Stimulated activated CD4-positive, alpha-beta T cell treated with anti-CD3 and anti-CD28 coated beads, Interleukin-1b, Interleukin-23, amount 100 ng/mL, for 1 hour (primary cell): ENCODE measurements at places on chromosomes 5 and 9.

- DNase-seq: no peak
These were observed 159.5 kb downstream of the GNA14 start for GRCh38 chr9:77488439-77489126.

- no peak for DNase-seq
These were observed 132.9 kb upstream of the CHD1 start for GRCh38 chr5:99061711-99062110.

GRCh38 chr5:59107692-59108091 lies 524.8 kb downstream of the RAB3C start:
- DNase-seq: no peak

- no peak for DNase-seq
These were observed 74.0 kb downstream of the PCSK5 start for GRCh38 chr9:75964427-75964826.

- DNase-seq: no peak
These were observed 1046.9 kb upstream of the WWC1 start for GRCh38 chr5:167244583-167244982.

DNA sequence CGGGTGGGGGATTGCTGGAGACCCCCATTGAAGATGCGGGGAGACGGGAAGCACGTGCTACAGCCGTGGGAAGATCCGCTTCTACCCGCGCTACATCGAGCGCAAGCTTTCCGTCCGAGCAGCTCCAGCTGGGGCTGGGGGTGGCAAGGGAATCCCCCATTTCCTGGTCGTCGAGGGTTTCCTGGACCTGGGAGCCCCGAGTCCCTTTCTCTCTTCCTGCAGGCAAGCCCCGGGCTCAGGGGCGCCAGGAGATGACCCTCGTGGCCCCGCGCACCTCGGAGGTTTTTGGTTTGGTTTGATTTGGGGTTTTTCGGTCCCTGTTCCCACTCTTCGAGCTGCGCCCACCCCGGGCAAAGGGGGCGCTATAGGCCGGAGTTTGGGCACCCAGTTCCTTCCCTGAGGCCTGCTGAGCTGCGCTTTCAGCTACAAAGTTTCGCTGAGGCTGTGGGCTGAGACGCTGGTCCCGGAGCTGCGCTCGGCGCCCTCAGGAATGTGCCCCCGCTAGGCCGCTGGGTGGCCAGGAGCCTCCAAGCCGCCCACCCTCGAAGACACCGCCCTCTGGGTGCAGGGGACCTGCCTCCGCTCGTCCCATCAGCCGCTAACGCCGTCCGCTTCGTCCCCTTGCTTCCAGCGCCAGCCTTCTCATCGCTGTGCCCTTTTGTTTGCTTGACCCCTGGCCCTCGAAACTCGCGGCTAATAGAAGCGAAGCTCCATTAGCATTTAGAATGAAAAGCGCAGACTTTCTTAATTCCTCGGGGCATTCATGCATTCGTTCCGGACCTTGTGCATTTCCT lies 2.9 kb downstream of the NR4A3 start:
- DNase-seq: peak; percentile 35

DNA sequence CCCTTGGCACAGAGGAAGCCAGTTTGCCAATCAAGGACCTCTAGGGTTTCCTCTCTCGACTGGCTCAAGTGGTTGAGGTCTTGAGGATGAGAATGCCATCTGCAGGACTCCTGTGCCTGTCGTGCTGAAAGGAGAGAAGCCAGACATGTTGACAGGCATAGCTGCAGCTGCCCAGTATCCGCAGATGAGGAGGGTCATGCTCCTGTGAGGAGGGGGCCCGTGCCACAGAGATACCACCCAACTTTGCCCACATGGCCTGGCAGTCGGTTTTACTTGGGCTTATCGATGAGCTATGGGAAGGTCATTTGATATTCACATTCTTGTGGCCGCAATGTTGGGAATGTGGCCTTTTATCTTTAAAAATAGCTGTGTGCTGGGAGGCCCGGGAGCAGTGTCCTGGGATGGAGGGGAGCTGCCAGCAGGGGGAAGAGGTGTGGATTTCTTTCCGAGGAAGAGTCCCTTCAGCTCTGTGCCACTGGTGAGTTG lies 17.4 kb downstream of the FRMPD1 start:
- no peak for DNase-seq

DNA sequence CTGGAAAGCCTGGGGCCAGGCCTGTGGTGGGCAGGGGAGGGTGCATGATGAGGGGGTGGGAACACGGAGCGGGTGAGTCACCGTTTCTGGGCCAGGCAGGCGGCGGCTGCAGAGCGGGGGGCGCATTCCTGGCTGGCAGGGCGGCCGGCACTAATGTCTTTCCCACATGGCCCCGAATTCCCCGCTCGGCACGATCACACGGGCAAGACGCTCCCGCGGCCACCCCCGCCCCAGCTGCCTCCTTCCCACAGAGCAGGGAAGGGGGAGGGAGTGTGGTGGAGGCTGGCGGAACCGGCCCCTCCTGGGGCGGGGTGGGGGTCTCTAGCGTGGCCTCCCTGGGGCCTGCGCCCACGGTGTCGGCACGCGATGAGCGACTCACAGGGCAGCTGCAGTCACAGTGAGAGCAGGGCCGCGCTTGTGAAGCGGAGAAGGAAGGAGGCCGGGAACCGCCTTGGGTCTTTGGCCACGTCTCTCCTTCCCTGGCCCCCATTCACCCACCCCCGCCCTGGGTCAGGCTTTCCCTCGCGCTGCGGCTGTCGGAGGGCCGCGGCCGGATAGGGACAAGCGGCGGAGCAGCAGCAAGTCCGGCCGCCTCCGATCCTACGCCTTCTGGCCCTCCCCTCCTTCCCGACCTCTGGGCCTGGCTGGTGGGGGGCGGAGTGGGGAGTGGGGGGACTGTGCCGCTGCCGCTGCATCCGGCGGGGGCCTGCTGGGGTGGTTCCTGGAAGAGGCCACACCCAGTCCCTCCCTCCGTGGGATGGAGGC lies 48.9 kb downstream of the CXXC5 start:
- DNase-seq: no peak

DNA sequence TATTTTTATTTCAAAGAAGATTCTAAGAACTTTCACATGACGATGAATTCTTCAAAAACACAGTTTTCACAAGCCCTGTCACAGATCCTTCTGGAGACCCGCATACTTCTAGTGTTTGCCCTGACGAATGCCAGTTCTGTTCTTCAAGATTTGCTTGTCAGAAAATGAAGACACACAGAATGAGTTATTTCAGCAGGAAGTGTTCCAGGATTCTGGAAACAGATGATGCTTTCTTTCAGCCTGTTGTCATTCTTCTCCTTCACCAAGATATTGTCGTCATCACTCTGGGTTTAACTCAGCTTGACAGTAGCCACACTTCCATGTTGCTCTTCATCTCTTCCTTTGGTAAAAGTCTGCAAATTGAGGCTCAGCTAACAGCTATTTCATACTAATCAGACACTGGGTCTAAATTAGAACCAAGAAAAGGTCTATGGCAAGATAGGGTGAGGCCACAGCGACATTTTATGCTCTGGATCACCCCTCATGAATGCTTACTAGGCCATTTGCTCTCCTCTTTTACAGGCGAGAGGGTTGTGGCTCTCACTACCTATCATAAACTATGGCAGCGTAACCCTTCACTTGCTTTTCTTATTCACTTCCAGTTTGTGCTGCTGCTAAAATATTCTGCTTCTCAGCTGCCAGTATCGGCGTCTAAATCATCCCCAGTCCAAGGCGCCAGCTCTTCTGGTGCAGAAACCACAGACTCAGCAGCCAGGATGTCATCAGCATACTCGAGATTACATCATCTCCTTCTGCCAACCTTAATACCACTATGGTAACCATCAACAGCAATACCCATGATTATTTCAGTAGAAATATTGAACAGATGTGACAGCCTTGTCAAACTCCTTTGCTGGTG lies 159.6 kb upstream of the TBCA start:
- no peak for DNase-seq

DNA sequence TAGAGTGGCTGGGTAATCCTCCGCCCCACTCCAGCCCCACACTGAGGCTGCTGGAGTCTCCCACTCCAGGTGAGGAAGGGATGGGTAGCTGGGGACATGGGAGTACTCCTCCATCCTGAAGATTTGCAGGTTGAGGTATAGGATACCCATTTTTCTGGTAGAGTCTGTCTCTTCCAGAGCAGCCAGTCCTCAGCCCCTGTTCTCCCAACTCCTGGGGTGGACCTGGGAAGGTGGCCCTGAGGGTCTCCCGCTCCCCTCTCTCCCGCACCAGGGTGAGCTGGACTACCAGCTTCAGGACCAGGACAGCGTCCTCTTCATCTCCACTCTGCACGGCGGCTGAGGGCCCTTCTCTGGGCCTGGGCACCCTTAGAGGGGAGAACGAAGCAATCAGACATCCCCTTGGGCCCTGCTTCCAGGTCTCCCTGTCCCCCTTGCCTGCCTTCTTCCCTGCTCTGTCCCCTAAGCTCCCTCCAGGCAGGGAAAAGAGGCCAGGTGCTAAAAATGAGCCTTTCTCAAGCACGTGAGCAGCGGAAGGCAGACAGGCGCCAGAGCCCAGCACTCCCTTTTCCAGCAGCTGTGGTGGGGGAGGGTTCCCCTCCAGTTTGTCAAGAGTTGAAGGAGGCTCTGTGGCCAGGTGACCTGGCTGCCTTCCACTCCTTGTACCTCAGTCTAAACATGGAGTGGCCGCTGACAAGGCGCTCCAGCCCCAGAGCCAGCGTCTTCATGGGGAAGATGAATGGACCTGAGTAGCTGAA lies 18.4 kb downstream of the URM1 start:
- no peak for DNase-seq

DNA sequence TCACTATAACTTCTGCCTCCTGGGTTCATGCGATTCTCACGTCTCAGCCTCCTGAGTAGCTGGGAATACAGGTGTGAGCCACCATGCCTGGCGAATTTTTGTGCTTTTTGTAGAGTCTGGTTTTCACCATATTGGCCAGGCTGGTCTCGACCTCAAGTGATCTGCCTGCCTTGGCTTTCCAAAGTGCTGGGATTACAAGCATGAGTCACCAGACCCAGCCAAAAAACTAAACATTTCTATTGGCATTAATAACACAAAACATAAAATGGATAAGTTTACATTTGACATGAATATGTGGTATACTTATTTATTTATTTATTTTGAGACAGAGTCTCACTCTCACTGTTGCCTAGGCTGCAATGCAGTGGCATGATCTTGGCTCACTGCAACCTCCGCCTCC lies 13.6 kb upstream of the REEP5 start:
- no peak for DNase-seq

DNA sequence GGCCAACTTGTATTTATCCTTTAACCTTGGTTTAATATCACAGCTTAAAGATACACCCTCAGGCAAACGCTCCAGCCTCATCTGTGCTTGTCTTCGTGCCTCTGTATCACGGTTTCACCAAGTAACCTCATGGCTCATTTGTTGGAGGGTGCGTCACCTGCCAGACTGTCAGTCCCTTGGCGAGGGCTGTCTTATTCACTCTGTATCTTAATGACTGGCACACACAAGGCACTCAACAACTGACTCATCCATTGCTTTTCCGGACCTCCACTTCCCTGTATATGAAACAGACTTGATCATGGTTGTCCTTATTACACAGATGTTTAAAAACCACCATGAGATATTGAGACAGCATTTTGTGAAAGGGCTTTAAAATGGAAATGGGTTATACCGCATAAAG lies 28.0 kb downstream of the LCP2 start:
- no peak for DNase-seq

DNA sequence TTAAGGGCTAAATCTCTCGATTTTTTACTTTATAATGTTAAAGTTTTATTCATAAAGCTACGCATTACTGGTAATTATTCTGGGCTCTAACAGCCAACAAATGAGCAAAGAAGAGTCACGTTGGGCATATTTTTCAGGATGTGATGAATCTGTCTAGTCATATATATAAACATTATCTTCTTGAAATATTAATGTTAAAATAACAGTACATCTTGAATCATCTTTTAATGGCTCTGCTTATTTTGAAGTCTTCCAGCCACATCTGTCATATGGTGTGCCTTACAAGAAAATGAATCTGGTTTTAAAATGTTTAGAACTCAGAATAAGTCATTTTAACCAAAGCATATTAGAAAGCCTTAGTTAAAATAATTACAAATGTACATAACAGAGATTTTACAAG lies 96.9 kb downstream of the CWC27 start:
- no peak for DNase-seq

DNA sequence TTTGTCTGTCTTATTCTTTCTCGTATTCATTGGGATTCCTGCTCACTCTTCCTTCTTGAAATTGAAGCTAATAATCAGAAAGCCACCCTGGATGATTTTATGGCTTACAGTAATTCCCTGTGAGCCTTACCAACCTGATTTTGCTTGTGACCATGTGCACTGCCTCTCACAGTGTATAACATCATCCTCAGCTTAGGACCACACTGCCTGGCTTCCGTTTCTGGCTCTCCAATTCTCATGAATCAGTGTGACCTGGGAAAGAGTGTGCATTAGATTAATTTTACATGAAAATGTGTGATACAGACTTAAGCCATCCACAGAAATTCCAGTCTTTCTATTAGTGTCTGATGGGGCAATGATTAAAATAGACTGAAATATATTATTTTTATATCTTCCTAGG lies 126.8 kb upstream of the DMRT1 start:
- no peak for DNase-seq

GRCh38 chr9:23850690-23851629 lies 24.9 kb upstream of the ELAVL2 start:
- no peak for DNase-seq

DNA sequence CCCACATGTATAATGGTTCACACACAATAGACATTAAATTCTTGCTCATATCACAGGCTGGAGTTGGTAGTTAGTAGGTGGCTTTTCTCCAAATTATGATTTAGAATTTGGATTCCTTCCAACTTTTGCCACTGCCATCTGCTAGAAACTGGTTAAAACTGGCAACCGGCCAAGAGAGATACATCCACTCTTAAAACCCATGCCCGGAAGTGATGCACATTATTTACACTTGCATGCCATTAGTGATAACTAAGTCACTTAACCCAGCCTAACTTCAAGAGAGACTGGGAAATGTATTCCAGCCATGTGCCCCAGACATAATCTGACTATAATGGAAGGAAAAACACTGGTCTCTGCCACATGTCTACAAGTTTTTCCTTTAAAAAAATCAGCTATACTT lies 395.7 kb upstream of the SEMA6A start:
- DNase-seq: no peak

DNA sequence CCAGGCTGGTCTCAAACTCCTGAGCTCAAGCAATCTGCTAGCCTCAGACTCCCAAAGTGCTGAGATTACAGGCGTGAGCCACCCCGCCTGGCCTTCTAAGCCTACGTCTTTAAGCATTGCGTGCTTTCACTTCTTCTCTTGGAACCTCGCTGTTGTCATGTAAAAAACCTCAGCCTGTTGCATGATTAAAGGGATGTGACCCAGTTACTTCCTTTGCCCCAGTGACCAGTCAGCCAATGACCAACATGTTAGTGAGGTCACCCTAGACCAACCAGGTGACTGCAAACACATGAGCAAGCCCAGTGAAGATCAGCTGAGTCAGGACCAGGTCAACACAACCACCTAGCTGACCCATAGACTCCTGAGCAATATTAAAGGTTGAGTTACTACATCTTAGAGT lies 10.5 kb downstream of the KIF4B start:
- no peak for DNase-seq
